Right kidney (tissue), 9 donors: ENCODE measurements at places on chromosomes 16 and 17.

DNA sequence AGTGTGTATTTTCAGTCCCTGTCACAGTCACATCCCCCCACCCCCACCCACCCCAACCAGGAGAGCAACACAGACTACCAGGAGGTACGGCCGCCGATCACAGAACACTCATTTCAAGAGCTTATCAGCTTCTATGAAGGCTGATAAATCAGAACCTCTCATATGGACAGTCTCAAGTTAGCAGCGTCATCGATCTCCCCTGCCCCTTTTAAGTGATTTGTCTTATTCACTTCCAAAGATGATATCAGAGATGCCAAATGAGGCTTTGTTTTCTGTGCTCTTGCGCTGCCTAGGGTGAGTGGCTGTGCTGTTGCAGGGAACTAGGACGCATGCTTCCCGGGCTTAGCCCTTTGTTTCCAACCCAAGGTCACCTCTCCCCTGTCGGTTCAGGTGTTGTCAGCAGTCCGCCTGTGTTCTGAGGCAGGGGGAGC, 26.8 kb upstream of the PMFBP1 start:
- DNase-seq: no peak

GRCh38 chr17:56913353-56913866, 439 bp downstream of the TRIM25 start:
- no peak for DNase-seq

- DNase-seq: no peak
These were observed 6.5 kb downstream of the CD79B start for GRCh38 chr17:63925615-63926014.

DNA sequence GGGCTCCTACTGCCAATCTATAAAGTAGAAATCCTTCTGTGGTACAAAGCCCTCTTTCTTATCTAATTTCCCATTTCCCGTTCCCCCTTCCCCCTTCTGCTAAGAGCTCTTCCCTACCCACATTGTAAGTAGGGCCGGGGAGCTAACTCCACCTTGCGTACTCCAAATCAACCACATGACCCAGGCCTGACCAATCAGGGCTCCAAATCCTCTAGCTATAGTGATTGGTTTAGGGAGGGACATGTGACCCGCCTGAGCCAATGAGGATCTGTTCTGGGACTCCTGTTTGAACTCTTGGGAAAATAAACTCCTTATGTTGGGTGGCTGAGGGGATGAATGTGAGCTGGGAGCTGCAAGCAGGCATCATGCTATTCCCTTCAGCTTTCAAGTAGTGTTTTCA, 40.9 kb upstream of the MEOX1 start:
- no peak for DNase-seq

DNA sequence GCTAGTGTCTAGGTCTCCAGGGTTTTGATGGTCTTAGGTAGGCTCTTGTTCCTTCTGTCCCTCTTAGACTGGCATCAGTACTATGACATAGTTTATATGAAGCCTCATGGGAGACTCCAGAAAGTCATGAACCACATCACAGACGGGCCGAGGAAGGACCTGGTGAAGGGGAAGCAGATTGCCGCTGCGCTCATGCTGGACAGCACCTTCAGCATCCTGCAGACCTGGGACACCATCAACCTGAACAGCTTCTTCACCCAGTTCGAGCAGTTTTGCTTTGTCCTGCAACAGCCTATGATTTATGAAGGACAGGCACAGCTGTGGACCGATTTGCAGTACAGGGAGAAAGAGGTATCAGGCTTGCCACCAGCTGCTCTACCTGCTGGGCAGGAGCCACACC, 34.0 kb downstream of the RNF213 start:
- DNase-seq: no peak

GRCh38 chr17:27293898-27294688, at the start of gene WSB1:
WSB1 (plus strand) TSS chr17:27294114; CDS start chr17:27294396, 282 bp downstream.
- DNase-seq: peak; percentile 99

DNA sequence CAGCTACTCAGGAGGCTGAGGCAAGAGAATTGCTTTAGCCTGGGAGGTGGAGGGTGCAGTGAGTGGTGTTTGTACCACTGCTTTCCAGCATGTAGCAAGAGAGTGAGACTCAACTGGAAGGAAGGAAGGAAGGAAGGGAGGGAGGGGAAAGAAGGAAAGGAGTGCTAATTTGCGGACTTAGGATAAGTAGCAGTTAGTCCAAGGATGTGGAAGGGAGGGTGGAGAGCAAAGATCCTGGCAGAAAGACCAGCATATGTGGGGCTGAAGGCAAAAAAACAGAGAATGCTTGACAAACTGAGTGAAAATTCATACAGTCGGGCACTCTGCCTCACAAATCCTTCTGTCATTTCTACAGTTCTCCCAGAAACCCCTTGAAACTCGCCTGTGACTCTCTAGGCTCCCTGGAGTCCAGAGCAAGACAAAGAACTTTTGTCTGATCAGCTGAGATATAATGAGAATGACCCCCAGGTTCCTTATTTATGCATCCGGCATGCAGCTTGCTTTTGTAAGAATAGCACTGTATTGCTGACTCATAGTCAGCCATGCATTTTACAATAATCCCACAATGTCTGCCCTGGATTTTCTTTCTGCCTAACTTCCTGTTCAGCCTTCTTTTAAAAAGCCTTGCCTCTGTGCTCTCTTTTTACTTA, 31.5 kb downstream of the CDK5RAP3 start:
- peak; percentile 37 for DNase-seq

- DNase-seq: no peak
These were observed 66.2 kb downstream of the MRM3 start for GRCh38 chr17:848402-848801.

GRCh38 chr17:73261617-73261951, at the start of gene CPSF4L:
CPSF4L (minus strand) TSS chr17:73261880; CDS start chr17:73261818, 62 bp downstream.
- no peak for DNase-seq

DNA sequence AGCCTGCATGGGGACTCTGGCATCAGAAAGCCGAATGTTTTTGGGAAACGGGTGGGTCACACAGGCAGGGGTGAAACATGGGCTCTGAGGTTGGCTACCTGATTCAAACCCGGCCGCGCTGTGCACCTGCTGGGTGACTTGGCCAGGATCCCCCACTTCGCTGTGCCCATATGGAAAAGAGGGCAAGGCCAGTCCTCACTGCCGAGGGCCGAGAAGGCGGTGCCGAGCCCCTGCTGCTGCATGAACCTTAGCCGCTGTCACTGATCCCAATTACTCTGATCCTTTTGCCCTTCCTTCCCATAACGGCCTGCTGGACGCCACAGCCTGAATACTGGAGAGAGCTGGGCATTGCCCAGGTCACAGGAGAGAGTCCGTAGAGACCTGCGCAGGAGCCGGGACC, 17.7 kb downstream of the KDM8 start:
- DNase-seq: no peak

- no peak for DNase-seq
These were observed 157.9 kb downstream of the IRX3 start for GRCh38 chr16:54128629-54129234.

DNA sequence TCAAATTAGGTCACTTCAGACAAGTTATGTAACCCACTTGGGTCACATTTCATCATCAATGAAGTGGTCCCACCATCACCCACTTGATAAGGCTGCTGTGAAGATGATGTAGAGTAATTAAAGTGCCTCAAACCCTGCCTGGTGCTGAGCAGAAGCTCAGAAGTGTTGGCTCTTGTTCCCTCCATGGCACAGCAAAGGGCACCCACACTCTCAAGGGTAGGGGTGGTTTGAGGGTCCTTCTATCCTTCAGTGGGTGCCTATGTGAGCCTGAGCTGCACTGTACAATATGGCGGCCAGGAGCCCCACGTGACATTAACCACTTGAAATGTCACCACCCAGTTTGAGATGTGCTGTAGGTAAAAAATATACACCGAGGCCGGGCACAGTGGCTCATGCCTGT, 71.5 kb downstream of the CYTH1 start:
- DNase-seq: no peak

DNA sequence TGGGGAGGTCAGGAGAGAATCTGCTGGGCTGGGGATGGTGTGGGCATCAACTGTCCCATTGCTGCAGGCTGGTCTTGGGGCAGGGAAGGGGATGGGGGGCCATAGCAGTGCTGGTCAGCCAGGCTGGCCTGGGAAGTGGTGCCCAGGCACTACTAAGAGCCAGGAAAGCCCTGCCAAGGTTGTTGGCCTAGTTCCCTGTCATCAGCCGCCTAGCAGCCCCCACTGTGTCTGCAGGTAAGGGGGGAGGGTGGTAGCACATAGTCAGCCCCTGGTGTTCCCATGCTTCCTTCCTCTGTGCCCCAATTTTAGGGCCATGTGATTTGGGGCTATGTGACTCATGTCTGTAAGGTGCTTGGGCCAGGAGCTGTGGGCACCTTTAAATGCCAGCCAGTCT, 17.8 kb downstream of the GJD3 start:
- DNase-seq: no peak

GRCh38 chr17:3551189-3551588, 6.4 kb downstream of the TRPV3 start:
- no peak for DNase-seq

DNA sequence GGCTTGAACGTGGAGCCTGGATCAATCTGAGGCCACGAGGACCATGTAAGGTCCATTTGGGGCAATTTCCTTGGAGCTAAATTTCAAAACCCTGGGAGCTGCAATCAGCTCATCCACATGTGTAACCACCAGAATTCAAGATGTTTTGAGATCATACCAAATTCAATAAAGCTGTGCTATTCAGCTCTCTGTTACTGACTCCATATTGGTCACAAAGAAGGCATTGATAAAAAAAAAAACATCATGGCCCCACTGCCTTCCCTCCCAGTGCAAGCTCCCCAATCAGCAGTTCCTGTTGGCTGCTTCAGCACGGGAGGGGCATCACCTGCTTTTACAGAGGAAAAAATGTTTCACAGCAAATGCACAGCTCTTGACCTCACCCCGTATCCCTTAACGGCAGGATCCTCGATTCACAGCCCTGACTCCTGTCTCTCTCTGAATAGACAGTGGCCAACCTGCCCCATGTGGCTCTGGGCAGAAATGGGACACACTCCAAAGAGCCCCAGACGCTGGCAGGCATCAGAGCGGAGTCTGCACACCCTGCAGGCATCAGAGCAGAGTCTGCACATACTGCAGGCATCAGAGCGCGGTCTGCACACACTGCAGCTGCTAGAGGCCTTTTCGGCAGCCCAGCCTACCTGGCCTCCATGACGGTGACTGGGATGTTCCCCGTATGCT, 37.1 kb downstream of the FANCA start:
- DNase-seq: no peak

- no peak for DNase-seq
These were observed 24.2 kb downstream of the SIAH1 start for GRCh38 chr16:48361012-48361411.

- DNase-seq: no peak
These were observed 39.0 kb downstream of the ADCY9 start for GRCh38 chr16:4077174-4077649.
